A549 treated with dexamethasone at 1 μM for 4 hours (cell line): ENCODE measurements at places on chromosomes 4 and X. TPM values are rescaled to one million over a fixed set of nuclear protein-coding genes. Genes with fewer than 3 reads are reported as not detected.

Gene MED28
- 28.1 to 45.3 TPM (median 29.4 TPM) in 5 replicates for total RNA-seq

Gene CENPVL1
- not detected in 5 replicates for total RNA-seq

Gene EVC2
- total RNA-seq = 1.3 to 2.3 TPM (median 2.0 TPM) in 5 replicates

Gene HSFX2
- 0.08 to 0.38 TPM (median 0.19 TPM) in 3 of 5 replicates, not detected in the others for total RNA-seq

Gene NR3C2
- total RNA-seq = 0.02 TPM in 1 of 5 replicates, not detected in the others

Gene RBM47
- total RNA-seq = 26.6 to 37.2 TPM (median 34.1 TPM) in 5 replicates

Gene TIGD2
- 5.9 to 6.9 TPM (median 6.6 TPM) in 5 replicates for total RNA-seq

Gene MAOA
- total RNA-seq = 0.59 to 0.87 TPM (median 0.79 TPM) in 5 replicates

Gene BMX
- not detected in 5 replicates for total RNA-seq

Gene XK
- total RNA-seq = 0.35 to 0.43 TPM (median 0.42 TPM) in 5 replicates

Gene PLAC8
- total RNA-seq = 0.74 to 1.2 TPM (median 0.96 TPM) in 5 replicates

Gene DCAF12L2
- total RNA-seq = 0.04 to 0.13 TPM (median 0.08 TPM) in 5 replicates

Gene SPATA18
- total RNA-seq = 3.4 to 5.1 TPM (median 4.6 TPM) in 5 replicates

Gene PTCHD1
- total RNA-seq = not detected in 5 replicates

Gene GPC4
- 0.01 to 0.06 TPM (median 0.03 TPM) in 4 of 5 replicates, not detected in the other for total RNA-seq

Gene ATP8A1
- 0.02 to 0.15 TPM (median 0.04 TPM) in 5 replicates for total RNA-seq

Gene EMCN
- not detected in 5 replicates for total RNA-seq

Gene NOX1
- total RNA-seq = 0.03 to 0.08 TPM (median 0.08 TPM) in 5 replicates

Gene TMEM185A
- 24.2 to 27.5 TPM (median 25.5 TPM) in 5 replicates for total RNA-seq

Gene DUSP9
- 1.0 to 2.0 TPM (median 1.3 TPM) in 5 replicates for total RNA-seq

Gene GLOD5
- total RNA-seq = not detected in 5 replicates

Gene HTN3
- total RNA-seq = not detected in 5 replicates

Gene GLRA2
- not detected in 5 replicates for total RNA-seq

Gene AFF2
- not detected in 5 replicates for total RNA-seq

Gene STAP1
- not detected in 5 replicates for total RNA-seq

Gene ZCCHC4
- 3.7 to 4.8 TPM (median 4.1 TPM) in 5 replicates for total RNA-seq

Gene RAI2
- total RNA-seq = 0.21 to 0.39 TPM (median 0.27 TPM) in 5 replicates

Gene SLC9B1
- 0.10 to 0.18 TPM (median 0.13 TPM) in 5 replicates for total RNA-seq

Gene USP26
- not detected in 5 replicates for total RNA-seq

Gene GLRB
- 0.64 to 0.92 TPM (median 0.77 TPM) in 5 replicates for total RNA-seq

Gene FGB
- 17.5 to 27.3 TPM (median 22.1 TPM) in 5 replicates for total RNA-seq

Gene INTU
- total RNA-seq = 0.99 to 1.5 TPM (median 1.3 TPM) in 5 replicates

Gene SHROOM2
- total RNA-seq = 0.81 to 1.1 TPM (median 0.99 TPM) in 5 replicates

Gene ANKRD17
- 17.2 to 25.4 TPM (median 24.1 TPM) in 5 replicates for total RNA-seq

Gene UGT2B15
- total RNA-seq = 0.04 to 0.14 TPM (median 0.13 TPM) in 5 replicates

Gene MAGEC2
- not detected in 5 replicates for total RNA-seq

Gene SH3D19
- total RNA-seq = 17.8 to 25.2 TPM (median 24.0 TPM) in 5 replicates

Gene REELD1
- not detected in 5 replicates for total RNA-seq

Gene ANTXR2
- 2.4 to 3.5 TPM (median 3.0 TPM) in 5 replicates for total RNA-seq

Gene TADA2B
- total RNA-seq = 13.7 to 21.2 TPM (median 18.5 TPM) in 5 replicates

Gene RNF128
- total RNA-seq = 0.03 to 0.06 TPM (median 0.05 TPM) in 3 of 5 replicates, not detected in the others
